ENCODE measurements at places on chromosomes 2 and 18.

DNA sequence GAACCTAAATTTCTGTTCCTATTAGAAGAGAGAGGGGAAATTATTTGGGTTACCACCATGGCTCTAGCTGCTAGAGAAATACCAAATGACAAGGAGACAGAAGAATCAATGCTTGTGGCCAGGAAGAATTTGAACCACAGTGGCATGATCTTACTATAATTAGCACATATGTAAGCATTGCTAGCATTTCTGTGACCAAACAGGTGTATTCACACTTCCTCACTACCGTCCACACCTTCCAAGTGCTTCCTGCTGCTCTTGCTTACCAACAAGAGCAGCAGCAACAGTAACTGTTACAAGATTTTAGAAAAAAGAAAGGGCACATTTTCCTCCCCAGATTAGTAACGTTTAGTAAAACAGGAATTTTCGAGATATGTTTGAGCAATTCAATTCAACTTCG lies 60.5 kb downstream of the CDH7 start:
- DNase-seq: no peak

DNA sequence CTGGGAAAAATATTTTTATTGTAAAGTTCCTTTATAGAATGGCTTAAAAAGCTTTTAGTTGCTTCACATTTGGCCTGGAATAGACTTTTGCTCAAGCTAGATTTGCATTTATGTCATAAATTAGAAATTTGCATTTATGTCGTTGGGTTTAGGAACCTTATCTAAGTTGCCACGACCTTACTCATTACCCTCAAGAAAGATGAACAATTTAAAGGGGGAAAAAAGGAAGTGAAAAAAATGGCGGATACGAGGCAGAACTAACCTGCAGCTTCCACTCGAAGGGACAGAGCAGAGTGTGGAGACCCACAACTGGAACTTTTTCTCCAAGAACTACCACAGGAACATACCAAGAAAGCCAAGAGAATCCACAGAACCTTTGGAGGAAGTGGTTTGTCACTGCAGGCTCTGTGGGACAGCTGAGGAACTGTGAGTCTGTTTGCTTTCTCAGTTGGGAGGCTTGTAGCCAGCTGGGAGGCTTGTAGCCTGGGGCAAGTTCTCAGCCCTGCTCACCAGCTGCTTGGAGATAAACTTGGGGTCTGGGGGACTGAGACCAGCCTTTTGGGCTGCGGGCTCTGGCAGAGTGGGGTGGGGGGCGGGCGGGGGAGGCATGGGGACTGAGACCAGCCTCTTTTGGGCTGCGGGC lies 349.9 kb upstream of the MEIS1 start:
- no peak for DNase-seq

GRCh38 chr2:80073134-80073561 lies 231.4 kb downstream of the LRRTM1 start:
- peak; percentile 68 for DNase-seq

DNA sequence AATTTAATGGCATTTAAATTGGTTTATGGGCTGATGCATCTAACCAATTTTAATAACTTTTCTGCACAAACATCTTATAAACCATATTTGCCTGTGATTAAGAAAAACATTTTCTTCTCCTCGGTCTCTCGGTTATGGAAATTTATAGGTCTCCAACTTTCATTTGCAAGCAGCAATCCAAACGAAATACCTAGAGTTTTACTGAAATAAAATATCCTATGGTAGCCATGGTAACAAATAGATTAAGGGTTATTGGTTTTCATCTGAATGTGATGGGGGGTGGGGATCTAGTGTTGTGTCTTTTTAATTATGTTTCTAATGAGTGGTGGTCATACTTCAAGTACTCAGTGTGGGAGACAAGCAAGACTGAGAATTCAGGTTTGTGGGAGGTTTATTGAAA lies 2.9 kb downstream of the KLHL29 start:
- no peak for DNase-seq

GRCh38 chr18:62425465-62426190 lies 97.2 kb upstream of the ZCCHC2 start:
- peak; percentile 98 for DNase-seq

Measured in dermis blood vessel endothelial cell (primary cell).